Epithelial cell of proximal tubule (primary cell): ENCODE measurements at places on chromosomes 5 and 9. TPM values are rescaled to one million over a fixed set of nuclear protein-coding genes. Genes with fewer than 3 reads are reported as not detected.

DNA sequence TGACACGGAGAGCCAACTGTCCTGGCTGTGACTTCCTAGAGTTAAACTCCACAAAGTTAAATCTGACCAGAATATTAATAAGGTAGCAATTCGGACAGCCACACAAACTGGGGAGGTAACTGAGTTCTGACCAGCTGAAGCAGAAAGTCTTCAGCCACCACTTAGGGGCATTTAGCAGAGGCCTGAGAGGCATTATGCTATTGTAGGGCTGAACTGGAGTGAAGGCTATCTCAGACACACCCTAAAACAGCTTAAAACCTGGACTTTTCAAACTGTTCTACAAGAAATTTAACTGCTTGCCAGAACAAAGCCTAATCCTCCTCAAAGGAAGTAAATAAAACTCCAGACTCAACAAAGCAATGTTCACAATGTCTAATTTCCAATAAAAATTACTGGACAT, 32.4 kb downstream of the RANBP6 start:
- no peak for DNase-seq

DRD1 gene
- total RNA-seq, result not detected in 2 replicates

SH3RF2 gene
- 12.0 and 16.3 TPM in 2 replicates for total RNA-seq

- no peak for DNase-seq
These were observed 378.1 kb downstream of the TMEM38B start for GRCh38 chr9:106072421-106072820.

DNA sequence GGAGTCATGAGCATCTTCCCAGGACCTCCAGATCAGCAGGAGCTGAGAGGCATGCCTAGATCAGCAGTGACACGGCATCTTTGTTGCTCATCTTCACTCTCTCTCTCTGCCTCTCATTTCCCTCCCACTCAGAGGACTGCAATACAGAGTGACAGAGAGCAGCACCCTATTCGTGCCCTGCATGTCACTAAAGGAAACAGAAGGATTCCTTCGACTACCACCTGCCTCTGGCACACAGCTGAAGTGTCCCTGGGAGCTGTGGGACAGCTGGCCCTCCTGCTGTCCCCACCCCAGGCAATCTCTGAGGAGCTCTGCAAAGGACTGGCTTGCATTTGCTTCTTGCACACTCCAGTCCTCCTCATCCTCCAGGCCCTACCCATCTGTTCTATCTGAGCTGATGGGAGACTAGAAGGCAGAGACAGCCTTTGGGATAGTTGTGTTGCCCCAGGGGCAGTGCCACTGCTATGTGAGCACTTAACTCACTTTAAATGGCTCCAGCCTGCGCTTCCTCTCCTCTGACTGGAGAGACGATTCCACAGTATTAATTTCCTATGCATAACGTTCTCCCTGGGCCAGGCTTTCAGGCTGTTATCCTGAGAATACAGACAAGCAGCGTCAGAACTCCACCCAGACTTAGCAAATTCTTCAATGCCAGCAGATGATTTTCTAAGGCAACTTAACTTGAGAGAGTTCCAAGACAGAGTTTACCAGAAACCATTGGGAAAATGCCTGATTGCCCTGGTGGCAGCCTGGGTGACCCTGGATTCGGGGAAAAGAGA, 167.6 kb upstream of the MAP1B start:
- DNase-seq, result no peak

SLIT3 gene
- total RNA-seq, result 0.36 and 3.1 TPM in 2 replicates
